ENCODE measurements at places on chromosomes 1 and 21. TPM values are rescaled to one million over a fixed set of nuclear protein-coding genes. Genes with fewer than 3 reads are reported as not detected.

The TXNIP gene
- total RNA-seq, result 1,142 TPM

The SPOCD1 gene
- not detected for total RNA-seq

The TMEM240 gene
- total RNA-seq, result 5.5 TPM

The ATP1A2 gene
- total RNA-seq, result 108 TPM

The TEX50 gene
- not detected for total RNA-seq

The AADACL3 gene
- total RNA-seq, result not detected

GRCh38 chr21:37849506-37850102, 66.7 kb downstream of the KCNJ6 start:
- no peak for DNase-seq

DNA sequence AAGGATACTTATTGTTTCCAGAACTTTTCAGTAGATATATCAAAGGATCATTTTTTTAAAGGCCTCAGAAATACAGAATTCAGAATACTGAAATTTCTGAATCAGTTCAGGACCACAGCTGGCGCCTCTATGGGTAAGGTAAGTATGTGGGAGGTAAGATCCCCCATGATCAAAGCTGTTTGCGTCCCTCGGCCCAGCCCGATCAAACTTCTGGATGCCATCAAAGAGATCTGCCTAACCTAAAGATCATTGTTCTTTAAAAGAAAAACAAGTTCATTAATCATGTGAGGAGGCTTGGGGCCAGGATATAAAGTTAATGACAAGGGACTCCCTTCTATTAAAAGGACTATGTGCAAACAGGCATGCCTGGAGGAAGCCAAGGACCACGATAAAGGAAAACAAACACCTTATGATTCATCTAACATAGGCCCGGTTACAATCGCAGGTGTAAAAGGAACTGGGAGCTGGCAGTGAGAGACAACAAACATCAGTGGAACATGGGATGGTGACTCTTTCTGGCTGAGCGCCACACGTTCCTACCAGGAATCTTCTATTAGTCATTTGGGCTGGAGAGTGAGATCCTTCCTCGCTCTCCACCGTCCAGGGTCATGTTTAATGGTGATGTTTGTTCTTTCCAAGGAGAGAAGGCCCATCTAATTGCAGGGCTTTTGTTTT, 2.8 kb upstream of the BACE2 start:
- no peak for DNase-seq

- DNase-seq, result no peak
Observed at GRCh38 chr1:9245230-9245619, 10.7 kb downstream of the H6PD start.

DNA sequence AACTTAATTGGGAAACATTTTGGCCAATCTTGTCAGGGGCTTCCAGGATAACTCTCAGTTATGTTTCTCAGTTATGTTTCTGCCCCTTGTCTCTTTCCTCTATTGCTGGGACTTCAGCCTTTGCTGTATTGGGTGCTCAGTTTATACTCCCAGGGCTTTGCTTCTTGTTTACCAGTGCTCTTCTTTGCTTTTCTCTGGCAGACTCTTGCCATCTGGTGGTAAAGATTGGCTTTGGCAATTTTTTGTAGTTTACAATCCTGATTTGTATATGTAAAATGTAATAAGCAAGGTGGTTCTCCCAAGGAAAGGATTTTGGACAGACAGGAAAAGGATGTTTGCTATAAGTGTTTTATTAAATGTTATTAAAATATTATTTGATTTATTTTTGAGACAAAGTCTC, 37.9 kb downstream of the FABP3 start:
- no peak for DNase-seq

All from heart right ventricle (tissue), 16 donors.